ENCODE measurements at places on chromosomes 1 and 21. TPM values are rescaled to one million over a fixed set of nuclear protein-coding genes. Genes with fewer than 3 reads are reported as not detected.

DNA sequence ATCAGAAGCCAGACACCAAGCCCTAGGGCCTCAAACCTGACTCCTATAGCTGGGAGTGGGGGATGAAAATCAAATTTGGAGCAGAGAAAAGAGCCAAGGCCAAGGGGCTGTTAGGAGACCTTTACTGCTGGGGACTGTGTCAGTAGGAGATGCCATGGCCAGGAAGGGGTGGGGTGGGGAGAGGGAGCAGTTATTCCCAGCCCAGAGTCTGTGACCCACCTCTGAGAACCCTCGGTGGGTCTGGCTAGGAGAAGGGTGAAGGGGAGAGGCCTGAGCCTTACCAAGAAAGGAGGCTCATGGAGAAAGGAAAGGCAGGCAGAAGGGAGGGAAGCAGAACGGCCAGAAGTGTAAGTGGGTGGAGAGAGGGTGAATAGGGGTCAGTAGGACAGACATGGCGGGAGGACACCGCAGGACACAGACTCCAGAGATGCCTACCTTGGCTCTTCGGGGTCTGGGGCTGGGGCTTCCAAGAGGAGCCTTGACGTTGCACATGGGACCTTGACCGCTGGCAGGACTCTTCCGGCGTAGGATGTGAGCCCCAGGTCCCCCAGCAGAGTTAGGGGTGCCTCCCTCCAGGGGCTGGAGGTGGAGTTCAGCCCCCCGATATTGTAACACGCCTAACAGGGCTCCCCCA lies 1.2 kb downstream of the ADAMTS4 start:
- H3K4me3 ChIP-seq = peak overlapping the region; percentile 44
- peak overlapping the region; percentile 96 for H3K27ac ChIP-seq
- H3K36me3 ChIP-seq = no peaks in the 10 kb centered on the region
- H3K4me1 ChIP-seq = peaks cover 60% of the 10 kb centered on the region
- no peaks in the 10 kb centered on the region for H3K27me3 ChIP-seq

GRCh38 chr1:37458551-37458950 lies 15.8 kb upstream of the ZC3H12A start:
- no peak for DNase-seq
- H3K27me3 ChIP-seq = no peaks in the 10 kb centered on the region
- no peak overlapping the region for H3K4me3 ChIP-seq
- H3K4me1 ChIP-seq = peaks cover 8% of the 10 kb centered on the region

GRCh38 chr1:226602186-226603021 lies 53.8 kb downstream of the STUM start:
- H3K4me1 ChIP-seq = peaks cover 57% of the 10 kb centered on the region
- H3K36me3 ChIP-seq = no peaks in the 10 kb centered on the region
- peak; percentile 90 for DNase-seq
- H3K27ac ChIP-seq = peak overlapping the region; percentile 72
- H3K27me3 ChIP-seq = no peaks in the 10 kb centered on the region

GRCh38 chr1:23619299-23620188 lies 60.2 kb upstream of the ID3 start:
- H3K36me3 ChIP-seq = no peaks in the 10 kb centered on the region
- no peak overlapping the region for H3K4me3 ChIP-seq
- DNase-seq = no peak
- H3K27me3 ChIP-seq = peaks cover 7% of the 10 kb centered on the region

GRCh38 chr1:223123011-223123610 lies 19.9 kb downstream of the TLR5 start:
- H3K27me3 ChIP-seq = no peaks in the 10 kb centered on the region
- H3K36me3 ChIP-seq = no peaks in the 10 kb centered on the region
- no peak overlapping the region for H3K27ac ChIP-seq
- no peak for DNase-seq

DNA sequence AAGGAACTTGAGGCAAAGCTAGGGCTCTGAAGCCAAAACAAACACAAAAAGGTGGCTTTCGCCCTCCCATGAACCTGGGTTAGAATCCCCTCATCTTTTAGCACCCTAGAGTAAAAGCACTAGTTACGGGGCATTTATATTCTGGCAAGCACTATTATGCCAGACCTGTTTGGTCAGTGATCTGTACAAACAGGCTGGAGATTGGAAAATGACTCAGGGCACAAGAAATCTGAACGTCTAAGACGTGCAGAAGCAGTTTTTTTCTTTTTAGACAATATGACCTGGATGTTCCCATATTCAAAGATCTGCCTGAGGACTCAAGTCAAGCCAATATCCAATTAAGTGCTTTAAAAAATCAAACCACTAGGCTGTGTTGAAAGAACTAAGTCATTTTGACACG lies 3.0 kb downstream of the ZNF436 start:
- peak overlapping the region; percentile 5 for H3K27ac ChIP-seq
- peaks cover 20% of the 10 kb centered on the region for H3K36me3 ChIP-seq
- DNase-seq = no peak
- no peak overlapping the region for H3K4me3 ChIP-seq

DNA sequence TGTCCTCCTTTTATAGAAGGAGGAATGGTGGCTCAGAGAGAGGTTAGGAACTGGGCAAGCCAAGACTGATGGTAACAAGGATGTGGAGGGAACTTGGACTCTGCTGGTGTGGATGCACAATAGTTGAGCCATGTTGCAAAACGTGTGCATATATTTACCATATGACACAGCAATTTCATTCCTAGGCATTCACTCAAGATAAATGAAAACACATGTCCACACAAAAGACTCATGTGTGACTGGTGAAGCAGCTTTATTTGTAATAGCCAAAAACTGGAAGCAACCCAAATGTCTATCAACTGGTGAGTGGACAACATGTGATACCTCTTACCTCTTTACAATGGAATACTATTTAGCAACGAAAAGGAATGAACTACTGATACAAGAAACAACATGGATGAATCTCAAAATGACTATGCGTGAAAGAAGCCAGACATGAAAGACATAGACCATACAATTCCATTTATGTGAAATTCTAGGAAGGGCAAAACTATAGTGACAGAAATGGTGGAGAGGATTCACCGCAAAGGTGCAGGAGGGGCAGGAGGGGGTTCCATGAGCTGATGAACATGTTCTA lies 36.2 kb downstream of the CAMK2N1 start:
- no peaks in the 10 kb centered on the region for H3K36me3 ChIP-seq
- peaks cover 4% of the 10 kb centered on the region for H3K27me3 ChIP-seq
- no peaks in the 10 kb centered on the region for H3K4me1 ChIP-seq
- DNase-seq = no peak

DNA sequence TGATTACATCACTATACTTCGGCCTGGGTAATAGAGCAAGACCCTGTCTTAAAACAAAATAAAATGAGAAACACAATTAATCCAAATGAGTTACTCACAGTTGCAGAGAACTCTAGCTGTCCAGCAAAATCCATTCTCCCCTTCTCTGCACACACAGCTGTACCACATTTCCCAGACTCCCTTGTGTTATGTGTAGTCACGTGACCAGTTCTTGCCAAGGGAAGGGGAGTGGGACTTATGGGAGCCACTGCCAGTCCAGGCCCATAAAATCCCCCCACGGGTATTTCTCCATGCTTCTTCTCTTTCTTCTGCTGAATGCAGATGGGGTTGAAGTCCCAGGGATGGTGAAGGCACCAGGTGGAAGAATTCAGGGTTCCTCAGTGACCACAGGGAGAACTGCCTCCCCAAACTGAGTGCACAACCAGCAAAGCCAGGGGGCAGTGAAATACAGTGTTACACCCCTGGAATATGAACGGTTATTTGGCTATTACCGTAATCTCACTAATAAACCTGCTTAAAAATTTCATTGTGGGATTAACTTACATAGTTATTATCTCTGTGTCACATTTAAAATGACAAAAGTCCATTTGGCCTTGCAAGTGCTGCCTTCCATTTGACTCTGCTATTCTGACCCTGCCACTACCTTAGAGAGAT lies 85.6 kb upstream of the FMN2 start:
- H3K4me1 ChIP-seq = no peaks in the 10 kb centered on the region
- no peak overlapping the region for H3K4me3 ChIP-seq
- H3K36me3 ChIP-seq = no peaks in the 10 kb centered on the region
- peaks cover 9% of the 10 kb centered on the region for H3K27me3 ChIP-seq
- no peak for DNase-seq

DNA sequence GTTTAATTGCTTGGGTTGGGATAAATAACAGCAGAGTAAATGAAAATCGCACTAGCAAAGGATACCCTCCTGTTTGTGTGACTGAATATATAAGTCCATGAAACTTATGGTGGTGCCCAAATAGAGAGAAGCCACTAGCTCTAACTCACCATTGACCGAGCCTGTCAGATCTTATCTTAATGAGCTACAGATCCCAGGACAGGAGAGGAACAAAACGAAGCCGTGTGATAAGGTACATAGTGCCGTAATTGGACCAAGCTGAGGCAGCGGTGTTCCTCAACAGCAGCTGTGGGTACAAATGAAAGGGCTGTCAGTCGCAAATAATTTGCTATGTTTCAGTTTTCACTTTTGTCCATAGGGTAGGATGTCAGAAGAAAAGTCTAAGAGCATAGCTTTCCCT lies 276.1 kb downstream of the PTBP2 start:
- DNase-seq = no peak
- H3K36me3 ChIP-seq = no peaks in the 10 kb centered on the region
- no peak overlapping the region for H3K27ac ChIP-seq

DNA sequence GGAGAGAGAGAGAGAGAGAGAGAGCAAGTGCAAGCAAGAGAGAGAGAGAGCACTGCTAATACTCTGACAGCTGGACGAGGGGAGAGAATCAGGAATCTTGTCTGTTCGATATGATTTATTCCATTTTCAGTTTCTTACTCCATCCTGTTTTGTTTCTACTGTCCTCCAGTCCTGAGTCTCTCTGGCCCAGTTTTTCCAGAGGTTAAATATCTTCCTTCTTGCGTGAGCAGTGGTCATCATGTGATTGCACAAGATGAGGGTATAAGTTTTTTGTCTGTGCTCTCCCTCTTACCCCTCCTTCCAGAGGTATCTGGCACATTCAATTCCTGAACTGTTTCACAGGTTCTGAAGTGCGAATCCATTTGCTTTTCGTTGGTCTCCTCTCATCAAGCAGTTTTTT lies 16.8 kb downstream of the UBE2U start:
- DNase-seq = no peak
- H3K27ac ChIP-seq = peak overlapping the region; percentile 4
- H3K4me1 ChIP-seq = no peaks in the 10 kb centered on the region

GRCh38 chr1:245526141-245526540 lies 371.4 kb downstream of the KIF26B start:
- no peaks in the 10 kb centered on the region for H3K4me1 ChIP-seq
- no peaks in the 10 kb centered on the region for H3K36me3 ChIP-seq

DNA sequence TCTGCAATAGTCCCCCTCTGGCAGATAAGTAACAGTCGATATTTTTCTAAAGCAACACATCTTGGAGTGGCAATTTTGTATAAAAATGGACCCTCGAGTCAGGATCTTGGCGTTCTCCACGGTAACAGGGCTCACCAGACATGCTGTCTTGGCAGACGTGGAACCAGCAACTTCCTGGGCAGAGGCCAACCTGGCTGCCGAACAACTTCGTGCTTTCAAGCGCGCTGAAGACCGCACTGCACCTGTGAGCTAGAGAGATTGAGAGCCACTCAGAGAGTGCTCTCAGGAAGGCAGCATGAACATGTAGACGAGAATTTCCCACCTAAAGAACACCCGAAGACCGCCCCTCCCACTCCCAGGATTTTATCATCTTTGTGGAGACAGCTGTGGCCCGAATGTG lies 7.3 kb downstream of the C1orf174 start:
- peaks cover 39% of the 10 kb centered on the region for H3K36me3 ChIP-seq
- H3K27me3 ChIP-seq = no peaks in the 10 kb centered on the region
- peaks cover 34% of the 10 kb centered on the region for H3K4me1 ChIP-seq
- H3K4me3 ChIP-seq = no peak overlapping the region
- no peak for DNase-seq
- H3K27ac ChIP-seq = peak overlapping the region; percentile 31

DNA sequence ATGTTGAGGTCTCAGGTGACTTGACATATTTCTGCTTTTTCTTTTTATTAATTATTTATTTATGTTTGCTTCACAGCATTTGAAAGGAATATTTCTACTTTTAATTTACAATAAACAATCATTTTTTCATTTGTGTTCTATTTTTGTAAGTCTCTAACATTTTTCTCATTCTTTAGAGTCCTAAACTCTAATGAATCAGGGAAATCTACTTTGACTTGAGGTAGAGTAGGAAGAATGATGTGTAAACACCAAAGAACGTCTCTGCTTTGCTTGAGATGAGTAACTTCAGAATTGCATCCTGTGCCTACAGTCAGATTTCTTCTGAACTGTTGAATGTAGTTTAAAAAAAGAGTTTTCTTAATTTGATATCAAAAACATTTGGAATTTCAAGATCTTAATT lies 65.2 kb downstream of the CNST start:
- no peaks in the 10 kb centered on the region for H3K27me3 ChIP-seq
- peak overlapping the region; percentile 75 for H3K27ac ChIP-seq
- peaks cover 18% of the 10 kb centered on the region for H3K4me1 ChIP-seq
- no peak for DNase-seq
- H3K4me3 ChIP-seq = no peak overlapping the region
- H3K36me3 ChIP-seq = no peaks in the 10 kb centered on the region

- H3K4me3 ChIP-seq = no peak overlapping the region
- H3K27me3 ChIP-seq = no peaks in the 10 kb centered on the region
- no peak overlapping the region for H3K27ac ChIP-seq
- no peaks in the 10 kb centered on the region for H3K36me3 ChIP-seq
Measured at GRCh38 chr1:41420351-41420750, 59.1 kb downstream of the FOXO6 start.

DNA sequence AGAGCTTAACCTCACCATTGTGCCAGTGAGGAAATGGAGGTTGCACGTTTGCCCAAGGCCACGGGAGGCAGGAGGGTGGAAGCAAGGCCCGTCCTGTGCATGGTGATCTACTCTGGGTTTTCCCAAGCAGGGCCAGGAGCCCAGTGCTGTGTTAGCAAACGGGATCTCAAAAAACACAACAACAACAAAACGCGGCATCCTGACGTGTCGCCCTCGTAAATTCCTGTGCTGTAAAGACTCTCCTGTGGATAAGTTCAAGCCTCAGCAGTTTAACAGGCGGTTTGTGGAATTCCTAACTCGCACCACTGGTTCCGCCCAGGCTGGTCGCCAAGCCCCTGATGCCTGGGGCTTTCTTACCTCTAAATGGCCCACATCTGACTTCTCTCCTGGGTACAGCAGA lies 39.1 kb downstream of the TFF3 start:
- DNase-seq = no peak
- no peaks in the 10 kb centered on the region for H3K4me1 ChIP-seq
- H3K36me3 ChIP-seq = no peaks in the 10 kb centered on the region
- H3K27me3 ChIP-seq = no peaks in the 10 kb centered on the region
- H3K4me3 ChIP-seq = no peak overlapping the region

GRCh38 chr1:111209622-111210021 lies 9.2 kb upstream of the DENND2D start:
- peaks cover under 1% of the 10 kb centered on the region for H3K4me1 ChIP-seq
- peaks cover under 1% of the 10 kb centered on the region for H3K27me3 ChIP-seq
- H3K4me3 ChIP-seq = no peak overlapping the region
- DNase-seq = no peak
- no peak overlapping the region for H3K27ac ChIP-seq
- H3K36me3 ChIP-seq = no peaks in the 10 kb centered on the region

Gene BEST4
- 6.0 TPM for polyA plus RNA-seq

Gene CREG1
- 55.9 TPM for polyA plus RNA-seq

Gene MAP1LC3C
- 6.0 TPM for polyA plus RNA-seq

Gene PRAMEF9
- polyA plus RNA-seq = not detected

Gene NRDC
- 70.6 TPM for polyA plus RNA-seq
